ENCODE measurements at places on chromosomes 5 and 9.

- no peak for DNase-seq
Measured at GRCh38 chr5:93594591-93595419, 11.8 kb downstream of the NR2F1 start.

- DNase-seq, result peak; percentile 71
Measured at GRCh38 chr5:39072925-39073766, 1.1 kb downstream of the RICTOR start.

- no peak for DNase-seq
Measured at GRCh38 chr5:76705574-76705973, 10.4 kb upstream of the F2R start.

GRCh38 chr9:133989625-133990365 is 2.3 kb downstream of the VAV2 start:
- DNase-seq, result no peak

- DNase-seq, result peak; percentile 24
Measured at GRCh38 chr5:134524272-134524825, 1.1 kb upstream of the JADE2 start.

- no peak for DNase-seq
Measured at GRCh38 chr5:68336200-68336599, 120.6 kb downstream of the PIK3R1 start.

- DNase-seq, result no peak
Measured at GRCh38 chr9:109270441-109270840, 50.4 kb downstream of the EPB41L4B start.

All from NCI-H748 treated with DMSO at 0.1 percent for 48 hours (cell line).